ENCODE measurements at places on chromosomes 3 and 15.

GRCh38 chr15:66947471-66947870 is 117.9 kb upstream of the SMAD3 start:
- no peak for DNase-seq

GRCh38 chr3:79148786-79149185 is 619.0 kb downstream of the ROBO1 start:
- no peak for DNase-seq

- no peak for DNase-seq
Measured at GRCh38 chr15:77840991-77841775, 208.5 kb upstream of the LINGO1 start.

- no peak for DNase-seq
Measured at GRCh38 chr15:96311256-96311955, 19.1 kb upstream of the NR2F2 start.

DNA sequence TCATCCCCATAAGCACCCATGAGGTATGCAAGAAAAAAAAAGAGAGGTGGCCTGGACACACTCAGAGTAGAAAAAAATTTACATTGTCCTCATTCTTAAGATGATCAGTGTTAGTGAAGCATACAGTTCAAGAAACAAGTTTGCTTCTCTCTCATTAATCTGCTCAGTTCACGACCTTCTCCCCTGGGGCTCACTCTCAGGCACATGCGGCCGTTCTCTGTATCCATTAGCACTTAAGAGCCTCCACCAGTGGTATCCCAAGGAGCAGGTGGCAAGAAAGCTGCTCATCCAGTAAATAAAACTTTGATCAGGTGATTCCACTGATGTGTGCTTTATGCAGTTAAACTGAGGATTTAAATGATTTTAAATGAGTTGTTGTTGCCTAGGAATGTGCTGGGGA is 57.4 kb downstream of the ARHGAP31 start:
- no peak for DNase-seq

DNA sequence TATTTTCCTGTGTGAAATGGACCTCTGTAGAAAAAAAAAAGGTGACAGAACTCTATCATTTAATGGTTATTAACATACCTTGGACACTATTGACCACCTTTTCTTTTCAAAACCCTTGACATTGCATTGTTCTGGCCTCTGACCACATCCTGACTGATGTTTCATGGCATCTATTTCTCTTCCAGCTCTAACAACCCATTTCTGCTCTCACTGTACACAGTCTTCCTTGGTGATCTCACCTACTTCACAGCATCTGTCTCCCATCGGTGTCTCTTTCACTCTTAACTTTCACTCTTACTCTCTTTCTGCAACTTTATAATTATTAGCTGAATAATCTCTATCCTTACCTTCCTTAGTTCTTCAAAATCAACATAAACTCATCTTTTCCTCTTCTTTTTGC is 217.4 kb upstream of the CD96 start:
- DNase-seq: no peak

DNA sequence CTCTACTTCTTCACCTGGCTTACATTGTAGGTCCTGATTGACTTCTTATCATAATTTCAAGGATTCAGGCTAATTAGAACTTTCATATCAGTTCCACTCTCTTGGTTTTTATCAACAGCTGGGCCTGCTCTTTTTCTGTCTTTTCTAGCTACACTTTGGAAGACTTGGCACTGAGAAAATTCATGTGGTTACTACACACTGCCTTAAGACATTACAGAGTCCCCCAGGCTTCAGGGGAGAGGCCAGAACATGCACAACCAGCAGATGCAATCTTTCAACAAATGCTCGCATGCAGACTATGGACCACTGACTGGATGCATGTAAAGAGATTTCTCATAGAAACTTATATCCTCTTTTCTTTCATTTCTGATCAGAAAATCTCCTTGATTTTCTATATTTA is 423.5 kb downstream of the TUSC7 start:
- DNase-seq: no peak

GRCh38 chr3:151135541-151136337 is 50.3 kb downstream of the MED12L start:
- no peak for DNase-seq

DNA sequence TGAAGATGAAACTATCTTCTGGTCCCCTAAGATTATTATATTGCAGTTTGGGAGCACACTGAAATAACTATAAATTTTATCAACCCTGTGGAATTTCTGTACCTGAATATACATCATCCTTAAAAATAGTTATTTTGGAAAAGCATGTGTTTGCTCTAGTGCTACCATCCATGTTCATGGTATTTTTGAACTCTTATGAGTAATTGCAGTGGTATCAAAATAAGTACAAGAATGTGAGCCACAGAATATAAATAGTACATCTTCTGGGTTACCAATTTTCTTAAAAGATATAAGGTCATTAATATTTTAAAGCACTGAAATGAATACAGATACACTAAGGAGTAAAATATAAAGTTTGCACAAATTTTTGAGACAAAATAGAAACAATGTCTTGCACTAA is 206.5 kb downstream of the CBLB start:
- DNase-seq: no peak

- DNase-seq: no peak
Measured at GRCh38 chr3:106946866-106947265, 430.4 kb upstream of the CCDC54 start.

DNA sequence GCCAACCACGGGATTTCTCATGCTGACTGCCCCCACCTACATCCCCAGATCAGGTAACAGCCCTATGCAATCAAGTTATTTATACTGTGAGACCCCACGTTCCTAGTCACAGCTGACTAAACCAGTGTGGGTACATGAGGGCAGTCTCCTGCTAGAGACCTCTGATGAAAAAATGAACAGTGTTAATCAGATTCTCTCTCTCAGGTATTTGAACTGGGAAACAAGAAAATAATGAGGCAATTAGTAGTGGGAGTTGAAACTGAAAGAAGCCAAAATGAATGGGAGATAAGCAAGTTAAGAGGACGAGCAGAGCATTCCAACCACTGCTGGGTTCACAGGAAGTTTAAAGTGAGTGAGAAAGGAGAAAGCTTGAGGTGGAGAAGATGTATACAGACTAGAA is 98.5 kb upstream of the MYO5C start:
- DNase-seq: no peak

DNA sequence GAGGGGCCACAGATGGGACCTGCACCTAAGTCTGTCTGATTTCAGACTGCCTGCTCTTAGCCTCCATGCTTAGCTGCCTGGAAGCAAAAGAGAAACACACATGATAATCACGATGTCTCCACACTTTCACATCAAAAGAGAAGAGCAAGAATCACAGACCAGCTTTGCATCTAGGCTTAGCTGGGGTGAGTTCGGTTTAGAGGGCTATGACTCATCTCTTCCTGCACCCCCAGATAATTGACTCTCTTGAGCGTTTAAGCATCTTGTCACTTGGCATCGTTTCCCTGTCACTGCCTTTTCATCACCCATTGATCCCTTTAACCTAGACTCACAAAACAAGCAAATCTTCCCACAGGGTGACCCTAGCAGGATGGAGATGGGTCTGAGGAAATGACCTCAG is 124.0 kb downstream of the NTRK3 start:
- no peak for DNase-seq

DNA sequence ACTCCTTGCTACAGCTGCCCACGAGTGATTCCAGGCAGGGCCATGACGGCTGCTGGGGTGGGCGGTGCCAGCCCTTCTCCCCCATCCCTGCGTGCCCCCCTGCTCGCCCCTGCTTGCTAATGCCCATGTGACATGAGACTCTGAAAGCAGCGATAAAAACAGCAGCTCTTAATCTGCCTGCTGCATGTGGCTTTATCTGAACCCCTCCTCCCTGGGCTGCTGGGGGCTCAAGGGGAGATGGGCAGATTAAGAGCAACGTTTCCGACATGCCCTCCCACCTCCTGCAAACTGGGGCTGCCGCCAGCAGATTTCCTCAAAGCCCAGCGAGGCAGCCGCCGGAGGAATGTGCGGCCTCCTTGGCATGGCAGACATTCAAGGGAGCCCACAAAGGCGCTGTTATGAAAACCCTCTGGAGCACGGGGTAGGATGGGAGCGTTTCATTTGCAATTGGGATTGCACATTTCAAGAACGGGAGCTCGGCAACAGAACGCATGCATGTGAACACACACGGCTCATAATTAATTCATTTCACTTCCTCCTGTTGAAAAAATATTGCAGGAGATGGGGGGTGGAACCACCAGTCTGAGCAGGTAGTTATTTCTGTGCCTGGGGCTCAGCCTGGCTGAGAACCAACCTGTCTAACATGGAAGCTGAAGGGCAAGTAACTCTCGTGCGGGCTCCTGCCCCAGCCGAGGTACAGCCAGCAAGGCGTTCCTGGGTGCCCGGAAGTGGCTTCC is 504.2 kb upstream of the PROK2 start:
- no peak for DNase-seq

DNA sequence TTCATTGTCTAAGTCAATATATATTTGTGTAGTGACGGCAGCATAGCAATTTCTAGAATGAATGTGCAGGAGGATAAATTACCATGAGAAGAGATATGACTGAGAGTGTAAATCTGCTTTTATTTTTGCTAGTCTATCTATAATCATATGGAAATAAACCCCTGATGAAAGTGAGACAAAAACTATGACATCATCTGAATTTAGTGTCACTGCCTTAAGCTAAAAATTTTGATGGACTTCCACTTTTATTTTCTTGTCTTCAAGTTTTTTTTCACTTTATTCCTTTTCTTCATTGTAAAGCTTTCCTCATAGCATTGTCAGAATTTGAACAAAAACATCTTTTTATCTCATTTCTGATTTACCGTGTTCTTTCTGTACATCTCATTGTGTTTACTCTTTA is 242.0 kb downstream of the CHST2 start:
- DNase-seq: no peak

GRCh38 chr3:132432639-132433038 is 15.3 kb downstream of the DNAJC13 start:
- no peak for DNase-seq

GRCh38 chr3:128267541-128267940 is 114.3 kb downstream of the EEFSEC start:
- DNase-seq: no peak

DNA sequence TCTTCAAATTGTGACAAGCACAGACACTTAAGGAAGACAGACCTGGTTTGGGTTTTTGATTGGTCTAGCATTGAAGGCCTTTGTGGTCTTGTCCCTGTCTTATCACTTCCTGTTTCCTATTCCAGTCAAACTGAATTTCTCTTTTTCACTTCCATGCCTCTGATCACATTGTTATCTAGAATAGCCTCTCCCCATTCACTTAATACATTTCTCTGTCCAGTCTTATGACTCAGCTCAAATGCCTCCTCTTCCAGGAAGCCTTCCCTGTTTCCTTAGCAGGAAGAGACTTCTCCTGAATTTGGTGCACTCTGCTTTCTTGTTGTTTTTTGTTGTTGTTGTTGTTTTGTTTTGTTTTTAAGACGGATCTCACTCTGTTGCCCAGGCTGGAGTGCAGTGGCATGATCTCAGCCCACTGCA is 45.5 kb downstream of the LIMD1 start:
- DNase-seq: no peak

GRCh38 chr3:117708601-117709000 is 999.0 kb downstream of the TUSC7 start:
- DNase-seq: no peak

DNA sequence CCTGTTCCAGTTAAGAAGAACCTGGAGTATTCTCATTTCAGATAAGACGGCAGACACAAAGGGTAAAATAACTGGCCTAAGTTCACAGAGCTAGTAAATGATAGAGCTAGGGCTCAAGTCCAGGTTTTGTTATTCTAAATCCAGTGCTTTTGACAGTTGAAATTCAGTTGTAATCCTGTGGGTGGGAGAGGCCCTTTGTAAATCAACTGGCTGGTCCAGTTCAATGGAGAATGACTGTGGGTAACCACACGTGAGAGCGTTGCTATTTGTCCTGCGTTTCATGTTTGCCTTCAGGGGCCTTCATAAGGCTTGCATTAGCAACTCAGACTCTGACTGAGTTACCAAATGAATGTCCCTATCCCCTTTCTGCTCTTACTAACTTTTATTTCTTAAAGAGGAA is 24.2 kb upstream of the CD96 start:
- DNase-seq: no peak

GRCh38 chr15:68725736-68726135 is 95.0 kb downstream of the ANP32A start:
- no peak for DNase-seq

GRCh38 chr3:189289251-189289650 is 117.5 kb downstream of the TPRG1 start:
- DNase-seq: no peak

GRCh38 chr3:45640724-45641361 is 46.3 kb downstream of the LIMD1 start:
- DNase-seq: no peak

GRCh38 chr15:82062479-82063454 is 16.9 kb upstream of the MEX3B start:
- no peak for DNase-seq

- DNase-seq: no peak
Measured at GRCh38 chr3:69442771-69443311, 57.0 kb upstream of the FRMD4B start.

DNA sequence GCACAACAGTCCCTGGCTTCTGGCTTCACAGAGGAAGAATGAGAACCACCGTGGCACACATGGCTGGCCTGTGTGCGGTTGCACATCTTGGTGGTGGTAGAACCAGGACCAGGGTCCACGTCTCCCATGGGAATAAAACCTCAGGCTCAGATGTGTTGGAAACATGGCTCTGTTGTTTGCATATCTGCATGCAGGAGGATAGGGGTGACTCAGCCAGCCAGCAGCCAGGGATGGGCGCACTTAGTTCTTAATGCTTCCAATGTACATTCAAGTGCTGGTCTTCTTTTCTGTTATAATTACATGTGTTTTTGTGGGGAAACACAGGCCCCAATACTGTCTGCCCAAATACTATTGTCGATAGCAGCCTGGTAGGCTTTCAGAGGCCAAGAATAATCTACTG is 35.8 kb upstream of the BCL2L10 start:
- no peak for DNase-seq

DNA sequence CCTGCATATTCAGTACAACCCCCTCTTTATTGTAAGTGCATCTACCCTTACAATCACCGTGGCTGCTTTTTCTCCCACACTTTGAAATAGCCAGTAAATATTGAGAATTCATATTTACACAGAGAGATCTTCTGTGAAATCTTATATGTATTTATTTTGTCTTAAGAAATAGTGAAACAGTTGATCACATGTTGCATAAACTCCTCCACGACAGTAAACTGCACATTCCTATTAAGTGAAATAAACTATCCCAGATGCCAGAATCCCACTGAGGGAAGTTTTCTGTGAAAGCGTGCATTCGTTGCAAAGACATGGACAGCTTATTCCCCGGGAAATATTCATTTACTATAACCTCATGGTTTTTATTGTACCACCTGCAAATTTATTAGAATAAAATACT is 796.0 kb downstream of the ROBO2 start:
- no peak for DNase-seq

- no peak for DNase-seq
Measured at GRCh38 chr3:138135146-138135832, 3.1 kb upstream of the A4GNT start.
